ENCODE measurements at places on chromosomes 3 and 15. TPM values are rescaled to one million over a fixed set of nuclear protein-coding genes. Genes with fewer than 3 reads are reported as not detected.

DNA sequence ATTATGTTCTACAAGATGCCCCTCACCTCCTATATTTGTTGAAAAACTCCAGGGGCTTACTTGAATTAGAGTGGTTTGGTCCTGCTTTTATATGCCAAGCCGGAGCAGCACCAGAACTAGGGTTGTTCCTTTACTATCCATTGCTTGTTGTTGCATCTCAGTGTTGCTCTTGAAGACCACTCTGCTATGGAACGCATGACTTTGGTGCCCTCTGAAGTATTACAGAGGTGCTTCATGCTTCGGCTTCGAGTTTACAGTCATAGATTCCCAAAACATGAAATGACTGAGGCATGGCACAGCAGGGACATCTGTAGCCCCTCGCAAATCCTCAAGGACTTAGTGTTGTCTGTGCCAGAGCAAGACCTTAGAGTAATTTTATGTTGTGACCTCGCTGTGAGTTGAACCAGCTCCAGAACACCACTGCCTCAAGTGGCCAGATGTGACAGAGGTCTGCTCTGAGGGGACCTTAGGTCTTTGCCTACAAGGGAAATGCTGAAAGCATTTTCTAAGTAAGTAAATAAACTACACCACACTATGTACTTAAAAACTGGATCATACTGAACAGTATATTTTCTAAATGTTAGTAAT, 67.2 kb upstream of the SIAH2 start:
- no peaks in the 10 kb centered on the region for H3K4me1 ChIP-seq
- H3K4me3 ChIP-seq: no peak overlapping the region
- no peaks in the 10 kb centered on the region for H3K36me3 ChIP-seq

DNA sequence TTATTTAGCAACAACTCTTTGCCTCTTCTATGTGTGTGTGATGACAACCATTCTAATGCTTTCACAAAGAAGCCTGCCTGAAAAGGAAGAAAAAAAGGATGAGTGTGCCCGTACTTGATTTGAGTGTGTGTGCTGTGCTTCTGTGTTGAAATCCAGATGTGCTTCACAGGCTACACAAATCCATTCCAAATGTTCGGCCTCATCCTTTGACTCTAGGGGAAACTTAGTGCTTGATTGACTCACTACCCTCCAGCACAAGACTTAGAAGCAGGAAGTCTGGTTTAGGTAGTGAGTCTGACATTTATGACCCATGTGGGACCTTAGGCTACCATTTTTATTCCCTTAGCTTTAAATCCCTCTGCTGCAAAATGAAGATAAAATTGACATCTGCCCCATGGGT, 108.8 kb upstream of the PLAAT1 start:
- no peak overlapping the region for H3K4me3 ChIP-seq
- H3K27ac ChIP-seq: no peak overlapping the region
- H3K36me3 ChIP-seq: no peaks in the 10 kb centered on the region
- no peaks in the 10 kb centered on the region for H3K27me3 ChIP-seq

DNA sequence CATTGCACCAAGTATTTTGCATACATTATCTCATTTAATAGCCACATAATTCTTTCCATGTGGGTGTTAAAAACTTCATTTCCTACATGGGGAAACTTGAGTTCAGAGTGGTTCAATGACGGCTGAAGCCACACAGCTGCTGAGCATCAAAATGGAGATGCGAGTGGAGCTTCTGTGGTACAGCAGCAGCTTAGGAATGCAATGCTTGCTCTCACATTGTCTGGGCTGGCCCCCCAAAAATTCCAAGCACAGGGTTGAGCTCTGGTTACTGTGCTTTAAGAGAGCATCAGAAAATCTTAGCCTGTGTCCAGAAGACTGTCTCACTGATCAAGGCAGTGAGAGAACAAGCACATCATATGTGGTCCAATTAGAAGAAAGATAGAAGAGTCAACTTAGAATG, 57.4 kb upstream of the GADL1 start:
- no peak overlapping the region for H3K27ac ChIP-seq
- H3K4me3 ChIP-seq: no peak overlapping the region
- H3K36me3 ChIP-seq: no peaks in the 10 kb centered on the region
- no peak for DNase-seq
- no peaks in the 10 kb centered on the region for H3K27me3 ChIP-seq

DNA sequence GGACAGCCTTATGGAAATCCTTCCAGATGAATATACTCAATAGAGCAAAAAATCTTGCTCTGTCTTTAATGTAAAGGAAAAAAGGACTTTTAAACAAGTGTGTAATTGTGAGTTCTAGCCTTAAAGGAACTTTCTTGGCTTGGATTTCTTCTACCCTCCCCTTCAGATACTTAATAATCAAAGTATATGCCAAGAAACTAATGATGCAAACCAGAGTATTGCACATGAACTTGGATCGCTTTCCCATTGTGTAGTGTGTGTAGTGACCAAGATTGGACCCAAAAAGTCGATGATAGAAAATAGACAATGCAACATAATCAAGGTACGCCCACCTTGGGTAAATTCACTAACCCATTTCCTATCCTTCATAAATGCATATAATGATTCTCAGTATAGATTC, 123.8 kb downstream of the TIGIT start:
- H3K27me3 ChIP-seq: no peaks in the 10 kb centered on the region
- H3K4me1 ChIP-seq: peaks cover 3% of the 10 kb centered on the region
- DNase-seq: no peak
- no peak overlapping the region for H3K27ac ChIP-seq
- no peak overlapping the region for H3K4me3 ChIP-seq

GRCh38 chr3:187296911-187297310, 5.4 kb upstream of the MASP1 start:
- no peak for DNase-seq
- no peak overlapping the region for H3K27ac ChIP-seq
- H3K4me3 ChIP-seq: no peak overlapping the region
- no peaks in the 10 kb centered on the region for H3K27me3 ChIP-seq
- H3K4me1 ChIP-seq: no peaks in the 10 kb centered on the region

- H3K36me3 ChIP-seq: no peaks in the 10 kb centered on the region
- no peaks in the 10 kb centered on the region for H3K27me3 ChIP-seq
- no peak overlapping the region for H3K27ac ChIP-seq
- DNase-seq: no peak
- H3K4me1 ChIP-seq: no peaks in the 10 kb centered on the region
Measured at GRCh38 chr3:117706756-117707155, 997.2 kb downstream of the TUSC7 start.

Gene PLA2G4D
- not detected for polyA plus RNA-seq

Gene CD276
- not detected for polyA plus RNA-seq

Gene CILP
- polyA plus RNA-seq: not detected
